Right cardiac atrium (tissue), 5 donors: ENCODE measurements at places on chromosomes 2 and 18.
A peak's percentile ranks its signal among the peaks of the same experiment; 100 is the strongest.

GRCh38 chr2:173394091-173394974, 39.7 kb downstream of the CDCA7 start:
- no peak for DNase-seq

DNA sequence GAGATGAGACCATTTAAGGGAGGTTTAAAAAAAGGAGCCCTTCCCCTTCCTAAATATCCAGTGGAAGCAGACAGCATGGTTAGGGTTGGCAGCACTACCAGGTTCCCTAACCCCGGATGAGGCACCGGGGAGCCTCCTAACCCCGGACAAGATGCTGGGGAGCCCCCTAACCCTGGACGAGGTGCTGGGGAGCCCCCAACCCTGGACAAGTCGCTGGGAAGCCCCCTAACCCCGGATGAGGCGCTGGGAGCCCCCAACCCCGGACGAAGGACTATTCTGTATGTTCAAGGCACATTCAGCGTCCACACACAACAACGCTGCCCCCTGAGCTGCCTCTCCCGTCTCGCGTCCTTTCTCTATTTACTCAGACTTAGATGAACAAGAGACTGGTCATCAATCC, 51.9 kb downstream of the ANKMY1 start:
- DNase-seq, result no peak

DNA sequence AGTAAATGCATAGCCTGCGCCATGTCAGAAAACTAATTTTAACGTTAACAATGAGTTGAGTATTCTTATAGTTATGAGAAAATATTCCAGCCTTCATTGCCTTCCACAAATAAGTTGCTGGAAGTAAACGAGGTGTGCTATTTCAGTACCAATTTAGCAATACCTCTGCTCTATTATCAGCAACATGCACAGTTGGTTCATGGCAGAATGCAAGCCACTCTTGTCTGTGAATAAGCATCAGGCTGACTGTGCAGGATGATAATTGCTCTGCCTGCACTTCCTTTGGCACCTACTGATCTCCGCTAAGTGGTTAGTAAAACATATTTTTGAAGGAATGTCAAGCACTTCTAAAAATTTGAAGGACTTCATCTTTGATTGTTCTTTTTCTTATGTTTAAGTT, 261.9 kb upstream of the SIX3 start:
- no peak for DNase-seq

- DNase-seq, result no peak
These were observed 6.1 kb downstream of the CRACDL start for GRCh38 chr2:98929920-98930319.

- DNase-seq, result no peak
These were observed 29.0 kb upstream of the ZFP36L2 start for GRCh38 chr2:43255296-43255910.

GRCh38 chr2:202773301-202773973, 98.1 kb downstream of the ICA1L start:
- no peak for DNase-seq

- no peak for DNase-seq
These were observed 523.3 kb downstream of the CMPK2 start for GRCh38 chr2:6342273-6342920.

DNA sequence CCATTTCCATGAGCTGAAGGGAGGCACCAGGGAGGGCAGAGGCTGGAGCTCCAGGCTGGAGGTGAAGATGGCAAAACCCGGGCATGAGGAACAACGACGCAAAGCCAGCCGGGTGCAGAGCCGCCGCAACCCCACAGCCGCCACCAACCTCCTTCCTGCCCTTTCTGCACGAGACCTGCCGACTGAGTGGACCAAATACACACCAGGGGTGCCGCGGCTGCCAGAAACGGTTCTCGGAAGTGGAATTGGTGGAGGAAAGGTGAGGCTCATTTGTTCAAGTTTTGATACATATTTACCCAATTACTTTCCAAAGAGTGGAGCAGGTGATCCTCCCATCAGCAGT, 8.4 kb upstream of the CIDEA start:
- no peak for DNase-seq

DNA sequence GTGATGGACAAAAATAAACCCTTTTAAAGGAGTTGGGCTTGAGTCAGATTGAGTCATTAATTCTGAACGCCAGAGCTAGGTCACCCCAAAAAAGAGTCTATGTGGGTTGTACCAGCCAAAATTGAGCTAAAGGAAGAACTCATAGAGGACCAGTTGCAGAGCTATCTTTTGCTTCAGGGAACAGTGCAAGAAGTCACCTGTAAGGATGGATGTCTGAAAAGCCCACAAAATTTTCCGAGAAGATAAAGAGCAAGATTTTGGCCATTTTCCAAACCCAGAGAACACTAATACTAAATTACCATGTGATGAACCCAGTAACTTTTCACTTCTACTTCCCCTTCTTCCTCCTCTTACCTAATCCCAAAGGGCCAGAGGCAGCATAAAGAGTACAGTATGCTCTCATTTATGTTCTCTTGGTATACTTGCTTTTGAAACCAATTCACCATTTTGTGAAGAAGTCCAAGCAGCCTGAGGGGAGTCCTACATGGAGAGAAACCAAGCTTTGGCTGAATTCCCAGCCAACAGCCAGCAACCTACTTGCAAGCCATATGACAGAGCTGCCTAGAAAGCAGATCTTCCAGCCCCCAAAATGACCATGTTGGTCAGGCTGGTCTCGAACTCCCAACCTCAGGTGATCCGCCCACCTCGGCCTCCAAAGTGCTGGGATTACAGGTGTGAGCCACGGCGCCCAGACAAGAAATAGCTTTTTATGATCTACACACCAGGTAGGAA, 551.7 kb downstream of the SATB2 start:
- DNase-seq, result no peak

DNA sequence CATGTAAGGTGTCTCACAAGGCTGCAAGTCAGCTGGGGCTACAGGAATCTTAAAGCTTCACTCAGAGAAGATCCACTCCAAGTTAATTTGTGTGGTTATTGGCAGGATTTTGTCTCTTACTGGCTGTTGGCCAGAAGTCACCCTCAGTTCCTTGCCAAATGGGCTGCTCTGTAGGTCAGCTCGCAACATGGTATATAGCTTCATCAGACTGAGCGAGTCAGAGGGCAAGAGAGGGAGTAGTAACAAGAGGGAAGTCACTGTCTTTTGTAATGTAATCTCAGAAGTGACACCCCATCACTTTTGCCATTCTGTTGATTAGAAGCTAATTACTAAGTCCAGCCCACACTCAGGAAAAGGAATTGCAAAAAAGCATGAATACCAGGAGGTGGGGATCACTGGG, 119.5 kb downstream of the LRRTM1 start:
- no peak for DNase-seq

GRCh38 chr18:45339810-45340550, 275.3 kb upstream of the SLC14A2 start:
- DNase-seq, result no peak

GRCh38 chr2:113980946-113981345, 91.1 kb downstream of the ACTR3 start:
- peak; percentile 35 for DNase-seq

DNA sequence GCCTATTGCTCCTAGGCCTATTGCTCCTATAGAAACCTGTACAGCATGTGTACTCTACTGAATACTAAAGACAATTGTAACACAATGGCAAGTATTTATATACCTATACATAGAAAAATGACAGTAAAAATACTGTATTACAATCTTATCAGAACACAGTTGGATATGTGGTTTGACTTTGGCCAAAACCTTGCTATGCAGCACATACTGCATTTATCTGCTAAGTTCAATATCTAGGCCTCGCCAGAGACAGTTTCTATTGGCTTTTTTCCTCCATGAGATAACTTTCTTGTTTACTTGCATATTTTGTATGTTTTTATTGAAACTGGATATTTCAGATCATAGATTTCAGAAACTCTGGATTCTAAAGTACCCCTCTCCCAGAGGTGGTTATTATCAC, 19.3 kb upstream of the TMEM87B start:
- no peak for DNase-seq

- DNase-seq, result peak; percentile 58
These were observed 22.6 kb upstream of the CYP1B1 start for GRCh38 chr2:38098421-38099098.

DNA sequence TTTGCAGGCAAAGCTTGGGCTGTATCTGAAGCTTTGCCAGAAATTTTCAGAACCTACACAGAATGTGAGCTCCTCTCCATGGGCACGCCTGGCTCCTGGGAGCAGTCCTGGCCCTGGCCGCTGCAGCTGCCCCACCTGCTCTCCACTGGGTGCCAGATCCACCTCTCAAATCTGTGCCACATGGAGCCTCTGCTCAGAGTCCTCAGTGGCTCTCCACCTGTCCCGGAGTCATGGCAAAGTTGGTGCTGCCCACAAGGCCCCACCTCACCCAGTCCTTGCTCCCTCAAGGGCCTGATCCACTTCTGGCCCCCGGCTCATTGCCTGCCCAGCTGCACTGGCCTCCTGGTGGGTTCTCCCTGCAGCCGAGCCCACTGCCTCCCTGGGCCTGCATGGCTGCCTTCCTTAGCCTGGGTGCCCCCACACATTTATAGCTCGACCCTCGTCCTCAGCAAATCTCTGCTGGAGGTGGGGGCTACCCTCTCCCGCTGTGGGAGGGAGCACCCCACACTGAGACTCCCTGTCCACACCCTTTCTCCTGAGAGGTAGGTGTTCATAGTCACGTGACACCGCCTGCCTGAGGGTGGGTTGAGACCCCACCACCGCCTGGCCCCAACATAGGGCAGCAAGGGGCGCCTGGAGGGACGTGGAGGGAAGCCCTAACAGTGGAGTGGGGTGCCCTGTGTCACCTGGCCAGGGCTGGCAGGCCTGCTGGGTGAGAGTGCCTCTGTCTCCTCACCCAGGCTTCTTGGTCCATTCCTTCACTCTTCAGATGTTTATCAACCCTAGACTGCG, 224.1 kb downstream of the SH3RF3 start:
- DNase-seq, result no peak

- no peak for DNase-seq
These were observed 92.8 kb upstream of the MSH2 start for GRCh38 chr2:47309952-47310800.

DNA sequence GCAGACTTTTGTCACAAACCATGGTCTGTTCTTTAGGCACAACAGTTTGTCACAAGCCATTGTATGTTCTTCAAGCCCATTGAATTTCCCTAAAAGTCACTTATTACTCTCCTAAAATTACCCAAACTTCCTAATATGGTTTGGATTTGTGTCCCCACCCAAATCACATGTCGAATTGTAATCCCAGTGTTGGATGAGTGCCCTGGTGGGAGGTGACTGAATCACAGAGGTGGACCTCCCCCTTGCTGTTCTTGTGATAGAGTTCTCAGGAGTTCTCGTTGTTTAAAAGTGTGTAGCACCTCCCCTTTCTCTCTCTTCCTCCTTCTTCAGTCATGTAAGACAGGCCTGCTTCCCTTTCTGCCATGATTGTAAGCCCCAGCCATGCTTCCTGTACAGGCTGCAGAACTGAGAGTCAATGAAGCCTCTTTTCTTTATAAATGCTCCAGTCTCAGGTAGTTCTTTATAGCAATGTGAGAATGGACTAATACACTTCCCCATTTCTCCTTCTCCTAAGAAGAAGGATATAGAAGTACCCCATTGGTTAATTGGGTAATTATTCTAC, 11.2 kb upstream of the GYPC start:
- DNase-seq, result no peak

- no peak for DNase-seq
These were observed 101.7 kb upstream of the ZFP36L2 start for GRCh38 chr2:43328133-43328532.

DNA sequence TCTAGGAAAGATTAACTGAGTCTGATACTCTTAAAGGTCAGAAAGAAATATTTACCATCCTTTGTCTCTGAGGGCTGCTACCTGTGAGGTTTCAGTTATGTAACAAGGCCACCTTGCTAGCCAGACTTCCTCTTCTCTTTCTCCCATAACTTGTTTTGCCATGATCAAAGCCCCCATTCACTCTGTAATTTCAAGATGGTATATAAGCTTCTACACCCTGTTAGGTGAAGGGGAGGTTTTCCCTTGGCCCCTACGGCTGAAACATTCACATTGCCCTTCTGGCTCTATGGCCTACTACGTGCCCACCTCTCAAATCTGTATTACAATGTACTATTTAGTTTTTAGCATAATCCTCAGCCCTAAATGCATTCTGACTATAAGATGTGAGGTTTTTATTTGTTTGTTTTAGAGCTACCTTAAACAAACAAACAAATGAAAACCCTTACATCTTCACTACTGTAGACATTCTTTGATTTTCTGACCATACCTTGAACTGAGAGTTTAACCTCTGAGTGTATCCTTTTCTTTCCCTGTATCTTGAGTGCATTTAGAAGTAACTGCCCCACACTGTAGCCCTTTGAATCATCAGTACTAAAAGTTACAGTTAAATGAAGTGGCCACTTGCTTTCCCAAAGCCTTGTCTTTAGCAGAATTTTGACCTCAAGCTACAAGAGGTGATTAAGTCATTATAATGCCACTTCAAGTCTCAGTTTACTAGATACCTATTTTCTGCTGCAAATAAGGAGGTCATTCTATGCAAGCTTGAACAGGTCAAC, 332.2 kb downstream of the SOCS6 start:
- no peak for DNase-seq

GRCh38 chr2:69797235-69797634, 32.2 kb upstream of the GMCL1 start:
- no peak for DNase-seq

- no peak for DNase-seq
These were observed 181.1 kb upstream of the COPS8 start for GRCh38 chr2:236904389-236905263.

DNA sequence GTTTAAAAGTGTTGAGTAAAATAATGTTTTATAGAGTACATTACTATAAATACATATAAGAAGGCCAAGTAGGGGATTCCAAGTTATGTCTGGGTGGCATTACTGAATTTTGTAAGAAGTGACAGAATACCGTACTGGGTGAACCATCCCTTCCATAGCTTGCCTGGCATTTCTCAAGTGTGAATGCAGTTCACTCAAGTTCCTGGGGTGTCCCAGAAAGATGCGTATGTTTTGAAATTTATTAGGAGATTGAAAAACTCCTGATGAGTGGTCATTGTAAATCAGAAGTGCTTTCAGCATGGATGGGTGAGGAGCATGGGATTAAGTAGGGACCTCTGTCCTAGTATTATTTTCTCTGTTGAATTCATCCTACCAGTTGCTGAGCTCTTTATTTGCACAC, 103.2 kb downstream of the VAPA start:
- no peak for DNase-seq

DNA sequence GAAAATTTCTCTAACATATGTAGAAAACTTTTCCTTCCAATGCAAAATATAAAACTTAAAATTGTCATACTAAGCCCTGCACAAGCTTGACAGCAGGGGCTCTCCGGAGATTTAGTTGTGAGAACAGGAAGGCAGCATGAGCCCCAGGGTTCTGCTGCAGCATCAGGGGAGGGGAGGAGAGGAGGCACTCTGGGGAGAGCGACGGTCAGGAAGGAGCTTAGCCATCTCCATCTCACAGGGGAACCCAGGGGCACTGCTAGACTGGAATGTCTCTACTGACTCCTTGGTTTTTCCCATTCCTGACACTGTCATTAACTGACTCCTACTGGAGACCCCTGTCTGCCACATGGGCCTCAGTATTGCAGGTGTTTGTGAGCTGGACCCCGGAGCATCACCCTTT, 123.6 kb downstream of the GPR39 start:
- no peak for DNase-seq

GRCh38 chr2:1714291-1715064, 29.8 kb downstream of the PXDN start:
- DNase-seq, result no peak
